DMS 273 treated with DMSO at 0.1 percent for 48 hours (cell line): ENCODE measurements at places on chromosomes 5 and 9.

GRCh38 chr5:133325864-133326263, 274.1 kb downstream of the HSPA4 start:
- DNase-seq, result no peak

DNA sequence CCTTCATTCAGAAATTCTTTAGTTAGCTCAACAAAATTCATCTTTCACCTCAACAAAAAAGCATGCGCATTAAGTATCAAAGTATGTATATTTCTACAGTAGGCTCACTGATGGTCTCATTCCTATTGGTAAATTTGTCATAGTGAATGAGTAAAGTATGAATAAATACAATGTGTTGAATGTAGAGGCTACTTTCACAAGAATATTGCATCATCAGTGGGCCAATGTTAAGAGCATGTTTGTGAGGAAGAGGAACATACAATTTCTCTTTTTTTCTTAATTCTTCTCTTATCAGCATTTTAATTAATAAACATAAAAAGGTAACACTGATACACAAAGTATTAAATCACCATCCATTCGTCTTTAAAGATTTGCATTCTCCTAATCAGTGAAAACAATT, 505.1 kb downstream of the CETN3 start:
- DNase-seq, result no peak

DNA sequence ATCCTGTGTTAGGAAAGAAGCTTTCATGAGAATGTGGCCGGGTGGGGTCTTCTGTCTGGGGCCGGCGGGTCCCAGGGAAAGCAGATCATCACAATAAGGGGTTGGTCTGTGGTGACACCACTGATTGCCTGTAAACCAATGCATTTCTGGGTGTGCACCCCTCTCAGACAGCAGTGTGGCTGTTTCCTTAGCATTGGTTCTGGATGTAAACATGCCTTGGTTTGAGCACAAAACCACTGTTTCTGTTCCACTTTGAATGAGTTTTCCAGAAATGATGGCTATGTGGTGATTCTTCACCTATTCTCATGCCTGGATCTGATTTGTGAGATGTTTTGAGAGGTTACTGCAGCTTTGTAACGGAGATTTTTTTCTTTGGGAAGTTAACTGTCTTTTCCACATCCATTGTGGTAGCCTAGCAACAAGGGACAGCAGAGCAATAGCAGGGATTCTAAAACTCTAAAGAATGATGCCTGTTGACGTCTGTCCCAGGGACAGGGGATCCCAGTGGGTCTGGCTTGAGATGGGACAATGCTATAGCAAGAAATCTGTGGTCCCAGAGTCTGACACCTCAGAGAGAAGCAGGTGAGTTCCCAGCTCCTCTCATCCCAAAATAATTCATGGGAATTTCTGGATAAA, at the start of gene CCDC192:
Gene CCDC192 (plus strand): TSS at position 466 of the 636 bp plus-strand sequence. CDS start 55 bp downstream, at position 521.
- DNase-seq, result no peak

GRCh38 chr9:112065806-112066606, 109.1 kb downstream of the SUSD1 start:
- DNase-seq, result no peak

- no peak for DNase-seq
Observed at GRCh38 chr5:109741390-109741789, 51.7 kb downstream of the MAN2A1 start.

- no peak for DNase-seq
Observed at GRCh38 chr5:67577424-67577823, 380.8 kb upstream of the CD180 start.

DNA sequence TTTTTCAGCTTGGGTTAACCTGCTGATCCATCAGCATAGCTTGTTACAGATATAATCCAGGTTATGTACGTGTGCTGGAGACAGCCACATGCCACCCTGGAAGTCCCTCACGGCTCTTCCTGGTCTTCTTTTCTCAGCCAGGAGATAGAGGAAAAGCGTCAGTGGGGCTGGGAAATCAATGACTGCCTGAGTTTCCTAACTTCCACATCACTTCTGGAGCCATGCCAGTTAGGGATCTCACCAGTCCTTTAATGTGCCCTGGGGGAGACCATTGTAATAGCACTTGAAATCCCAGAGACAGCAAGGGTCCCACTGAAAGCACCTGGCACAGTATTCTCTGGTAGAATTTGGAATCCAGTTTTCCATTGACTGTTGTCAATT, 29.2 kb downstream of the ANXA2R start:
- no peak for DNase-seq

DNA sequence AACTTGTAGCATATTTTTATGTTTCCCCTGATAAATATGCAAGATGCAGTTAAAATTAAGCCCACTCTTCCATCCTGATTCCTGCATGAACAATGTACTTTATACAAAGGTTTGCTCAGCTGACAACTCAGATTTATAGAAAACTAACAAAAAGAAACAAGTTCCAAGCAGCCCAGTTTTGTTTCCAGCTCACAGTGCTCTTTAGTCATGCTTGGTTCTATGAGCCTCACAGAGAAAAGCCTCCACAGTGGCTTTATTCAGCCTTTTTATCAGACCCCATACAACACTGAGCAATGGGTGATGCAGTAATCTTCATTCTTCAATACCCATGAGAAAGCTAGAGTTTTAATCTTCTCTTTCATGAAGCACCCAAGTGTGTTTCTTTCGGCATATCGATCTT, 329.6 kb downstream of the SLCO4C1 start:
- DNase-seq, result no peak

DNA sequence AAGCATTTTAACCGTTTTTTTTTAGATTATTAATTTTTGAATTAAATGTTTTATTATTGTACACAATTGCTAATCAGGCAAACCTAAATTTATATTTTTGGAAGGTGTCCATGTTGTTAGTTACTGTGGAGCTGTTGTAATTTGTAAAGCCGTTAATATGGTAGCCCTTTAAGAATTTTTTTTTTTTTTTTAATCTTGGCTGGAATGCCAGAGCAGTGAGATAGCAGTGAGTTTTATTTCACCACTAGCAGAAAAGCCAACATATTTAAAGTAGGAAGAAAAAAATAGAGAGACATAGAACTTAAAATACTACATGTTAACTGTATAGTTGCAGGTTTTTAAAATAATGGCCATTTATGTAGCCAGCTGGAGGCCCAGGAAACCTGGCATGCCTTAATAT, 35.3 kb upstream of the RNF20 start:
- DNase-seq, result no peak

GRCh38 chr5:58024151-58024550, 435.7 kb downstream of the PLK2 start:
- no peak for DNase-seq

DNA sequence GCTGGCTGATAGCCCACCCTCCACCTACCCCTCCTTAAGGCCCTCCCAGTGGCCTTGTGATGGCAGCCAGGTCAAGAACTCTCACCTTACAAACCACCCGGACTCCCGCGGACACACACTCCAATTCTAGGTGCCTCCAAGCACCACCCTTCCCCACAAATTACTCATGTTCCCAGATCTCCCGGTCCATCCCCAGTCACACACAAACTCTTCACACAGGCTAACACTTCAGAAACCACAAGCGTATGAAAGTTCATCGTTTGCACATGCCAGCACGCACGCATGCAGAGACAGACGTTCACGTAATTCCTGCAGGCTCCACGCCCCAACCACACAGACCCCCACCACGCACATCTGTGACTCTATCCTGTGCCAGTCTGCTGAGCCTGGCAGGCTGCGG, 18.0 kb downstream of the NR5A1 start:
- no peak for DNase-seq
